SK-MEL-5 (cell line): ENCODE measurements at places on chromosomes 11 and 22. TPM values are rescaled to one million over a fixed set of nuclear protein-coding genes. Genes with fewer than 3 reads are reported as not detected.

GUCY1A2 gene
- 0.27 and 0.34 TPM in 2 replicates for total RNA-seq

CALCB gene
- not detected in 2 replicates for total RNA-seq

PLEKHB1 gene
- total RNA-seq, result 45.0 and 48.5 TPM in 2 replicates

SLC17A6 gene
- 0.03 TPM in 1 of 2 replicates, not detected in the other for total RNA-seq

INPP5J gene
- 0.19 and 0.26 TPM in 2 replicates for total RNA-seq

GNG3 gene
- total RNA-seq, result not detected in 2 replicates
